ENCODE measurements at places on chromosomes 16 and 17. TPM values are rescaled to one million over a fixed set of nuclear protein-coding genes. Genes with fewer than 3 reads are reported as not detected.

Gene TMEM114
- not detected for total RNA-seq

Gene SDR42E1
- 0.22 TPM for total RNA-seq

Gene MFAP4
- total RNA-seq, result 4.8 TPM

Gene SLC5A11
- total RNA-seq, result not detected

Gene CA7
- total RNA-seq, result not detected

Gene FSCN2
- 1.5 TPM for total RNA-seq

Gene TK1
- 209 TPM for total RNA-seq

Gene C16orf92
- total RNA-seq, result not detected

Gene PAFAH1B1
- 130 TPM for total RNA-seq

Gene USP31
- 11.1 TPM for total RNA-seq

Gene PRDM7
- not detected for total RNA-seq

Gene STX1B
- 2.5 TPM for total RNA-seq

Gene HSD17B2
- total RNA-seq, result not detected

Gene NPIPB8
- total RNA-seq, result under 0.01 TPM

Gene CCDC40
- total RNA-seq, result 2.0 TPM

Gene HSD17B1
- 2.3 TPM for total RNA-seq

Gene CLDN6
- not detected for total RNA-seq

Gene ZNF385C
- not detected for total RNA-seq

Gene CHST6
- total RNA-seq, result 0.22 TPM

Gene DCXR
- 55.2 TPM for total RNA-seq

Gene POLR2A
- total RNA-seq, result 90.6 TPM

Gene KRTAP1-5
- total RNA-seq, result 54.1 TPM

Gene CMTM2
- not detected for total RNA-seq

Gene KCNJ18
- total RNA-seq, result not detected

Gene DOC2B
- total RNA-seq, result not detected

Gene RNU2-1
- total RNA-seq, result not detected

Gene NEUROD2
- not detected for total RNA-seq

Gene SLC13A5
- total RNA-seq, result not detected

Gene ABCC6
- 0.37 TPM for total RNA-seq

Gene DNASE1L2
- total RNA-seq, result 0.87 TPM

Gene ZG16
- total RNA-seq, result not detected

Gene RPGRIP1L
- total RNA-seq, result 17.4 TPM

Gene HBA2
- not detected for total RNA-seq

Gene CYGB
- total RNA-seq, result 9.5 TPM

Gene NECAB2
- 0.22 TPM for total RNA-seq

Gene CORO6
- total RNA-seq, result 12.2 TPM

Gene KRTAP3-1
- total RNA-seq, result not detected

Gene HSBP1
- 25.1 TPM for total RNA-seq

Gene CIBAR2
- not detected for total RNA-seq

Gene C16orf96
- not detected for total RNA-seq

Gene ACSF3
- total RNA-seq, result 25.1 TPM

Gene KRT25
- total RNA-seq, result not detected

Gene CCL13
- not detected for total RNA-seq

Gene FZD2
- total RNA-seq, result 11.2 TPM

Gene SLC38A8
- total RNA-seq, result not detected

Gene OR2C1
- total RNA-seq, result 0.25 TPM

Gene KRT9
- not detected for total RNA-seq

Gene PCTP
- total RNA-seq, result 17.0 TPM

Gene CNTNAP1
- 52.4 TPM for total RNA-seq

Gene ADORA2B
- 13.6 TPM for total RNA-seq

All from uterine smooth muscle cell (primary cell).